Caki2 (cell line): ENCODE measurements at places on chromosomes 13 and 19.

DNA sequence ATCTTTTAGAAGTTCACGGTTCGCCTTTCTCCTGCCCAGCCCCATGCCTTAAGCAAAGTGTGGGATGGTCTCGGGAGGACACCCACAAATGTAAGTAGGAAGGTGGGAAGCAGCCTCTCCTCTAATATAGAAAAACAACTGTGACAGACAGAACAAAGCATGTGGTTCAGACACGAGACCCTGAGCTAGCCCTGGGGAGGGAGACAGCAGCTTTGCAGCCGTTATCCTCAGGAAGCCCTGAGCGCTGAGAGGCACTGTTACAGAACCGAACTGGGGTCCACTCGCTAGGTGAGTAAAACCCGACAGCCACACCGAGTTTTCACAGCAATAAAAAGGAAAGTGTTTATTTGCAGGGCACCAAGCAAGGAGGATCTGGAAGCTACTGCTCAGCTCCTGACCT lies 210.6 kb downstream of the UQCRFS1 start:
- no peak for DNase-seq

GRCh38 chr19:1811942-1812425 lies at the start of gene ATP8B3:
ATP8B3 (minus strand) TSS chr19:1812276; CDS start chr19:1811736, 540 bp downstream.
- peak; percentile 41 for DNase-seq

GRCh38 chr13:40064154-40065097 lies 409.0 kb downstream of the COG6 start:
- peak; percentile 32 for DNase-seq

GRCh38 chr13:45120967-45121831 lies 889 bp downstream of the GTF2F2 start:
- peak; percentile 21 for DNase-seq

DNA sequence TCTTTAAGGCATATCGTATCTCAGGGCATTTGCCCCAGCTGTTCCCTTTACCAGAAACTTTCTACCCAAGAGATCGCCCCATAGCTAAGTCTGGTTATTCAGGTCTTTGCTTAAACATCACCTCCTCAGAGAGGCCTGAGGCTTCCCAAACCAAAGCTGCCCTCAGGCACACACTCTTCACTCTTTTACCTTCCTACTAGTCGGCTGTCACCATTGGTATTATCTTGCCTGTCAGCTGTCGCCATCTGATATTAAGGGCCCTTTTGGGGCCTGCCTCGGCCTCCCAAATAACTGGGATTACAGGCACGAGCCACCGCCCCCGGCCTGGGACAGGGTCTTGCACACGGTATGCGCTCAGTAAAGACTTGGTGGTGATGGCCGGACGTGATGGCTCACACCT lies 1.0 kb downstream of the GADD45GIP1 start:
- no peak for DNase-seq

DNA sequence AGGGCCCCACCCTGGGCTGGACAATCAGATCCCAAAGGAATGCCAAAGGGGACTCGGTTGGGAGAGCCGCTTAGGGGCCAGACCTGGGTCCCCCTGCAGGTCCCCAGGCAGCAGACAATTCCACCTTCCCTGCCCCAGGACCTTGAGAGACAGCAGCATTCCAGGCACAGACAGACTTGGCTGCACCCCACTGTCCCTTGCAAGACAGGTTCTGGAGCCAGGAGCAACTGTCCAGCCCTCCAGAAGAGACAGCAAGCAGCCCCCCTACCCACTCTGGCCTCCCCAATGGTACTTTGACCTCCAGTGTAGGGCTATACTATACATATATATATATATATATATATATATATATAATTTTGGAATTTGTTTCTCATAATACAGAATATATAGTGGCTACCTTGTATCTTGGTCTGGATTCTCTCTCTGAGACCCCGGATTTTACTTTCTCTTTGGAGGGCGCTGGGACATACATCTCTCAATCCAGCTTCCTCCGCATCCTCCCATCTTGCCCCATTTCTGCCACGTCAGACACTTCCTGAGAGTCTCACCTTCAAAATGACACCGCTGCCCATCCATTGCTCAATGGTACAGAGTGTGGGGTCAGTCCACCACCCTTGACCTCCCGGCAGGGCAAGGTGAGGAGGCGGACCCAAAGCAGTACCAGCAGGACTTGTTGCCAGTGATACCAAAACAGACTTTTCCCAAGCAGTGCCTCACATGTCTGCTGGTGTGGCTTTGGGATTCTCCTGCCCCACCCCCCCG lies 12.7 kb downstream of the SMIM24 start:
- DNase-seq, result no peak

DNA sequence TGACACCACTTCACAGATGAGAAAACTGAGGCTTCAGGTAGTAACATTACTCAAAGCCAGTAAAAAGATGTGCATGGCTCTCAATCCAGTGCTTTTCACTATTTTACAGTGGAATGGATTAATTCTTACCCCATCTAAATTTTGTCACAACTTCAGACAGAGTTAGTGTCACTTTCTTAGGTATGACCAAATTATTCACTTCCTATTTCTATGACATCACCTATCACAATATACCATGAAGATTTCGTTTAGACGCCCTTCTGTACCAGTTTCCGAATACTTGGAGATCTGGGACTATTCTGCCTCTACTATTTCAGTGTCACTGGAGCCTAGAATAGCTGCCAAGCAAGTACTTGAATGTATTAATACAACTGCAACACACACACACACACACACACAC lies 437.5 kb downstream of the KLF12 start:
- no peak for DNase-seq

DNA sequence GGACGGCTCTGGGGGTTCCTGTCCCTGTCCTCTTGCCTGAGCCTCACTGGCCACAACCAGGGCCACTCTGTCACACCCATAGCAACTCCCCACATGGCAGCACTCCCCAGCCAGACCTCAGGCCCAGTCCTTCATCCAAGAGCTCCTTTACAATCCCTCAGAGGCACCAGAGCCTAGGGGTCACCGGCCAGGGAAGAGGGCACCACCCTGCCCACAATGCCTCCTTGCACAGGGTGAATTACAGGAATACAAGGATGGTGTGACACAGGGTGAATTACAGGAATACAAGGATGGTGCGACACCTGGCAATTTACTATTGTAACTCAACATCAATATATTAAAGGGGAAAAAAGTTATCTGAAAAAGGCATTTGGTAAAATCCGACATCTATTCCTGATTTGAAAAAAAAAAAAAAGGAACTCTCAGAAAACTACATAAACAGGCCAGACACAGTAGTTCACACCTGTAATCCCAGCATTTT lies 16.5 kb downstream of the MIER2 start:
- no peak for DNase-seq

DNA sequence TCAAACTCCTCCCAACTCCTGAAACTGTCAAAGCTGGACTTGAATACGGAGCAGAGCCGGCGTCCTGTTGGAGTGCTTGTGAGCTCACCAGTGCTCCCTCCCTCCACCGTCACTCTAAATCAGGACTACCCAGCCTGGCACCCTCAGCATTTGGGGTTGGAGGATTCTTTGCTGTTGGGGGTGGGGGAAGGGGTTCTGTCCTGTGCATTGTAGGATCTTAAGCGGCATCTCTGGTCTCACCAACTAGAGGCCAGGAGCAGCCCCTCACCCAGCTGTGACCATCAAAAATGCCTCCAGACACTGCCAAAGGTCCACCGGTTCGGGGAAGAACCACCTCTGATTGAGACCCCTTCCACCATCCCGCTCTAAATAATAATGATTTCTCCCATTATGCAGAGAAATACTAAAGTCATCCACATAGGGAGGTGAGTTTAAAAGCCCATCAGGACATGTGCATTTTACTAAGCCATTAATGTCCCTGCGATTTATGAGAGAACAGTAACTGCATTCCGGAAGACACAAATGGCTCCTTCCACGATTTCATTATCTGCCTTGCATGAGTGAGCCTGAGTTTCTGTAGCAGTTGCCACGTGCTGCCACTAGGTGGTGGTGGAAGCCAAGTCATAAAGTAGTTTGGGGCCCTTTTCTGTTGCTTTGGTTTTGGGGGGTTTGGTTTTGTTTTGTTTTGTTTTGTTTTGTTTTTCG lies 16.1 kb upstream of the USP29 start:
- DNase-seq, result peak; percentile 33

DNA sequence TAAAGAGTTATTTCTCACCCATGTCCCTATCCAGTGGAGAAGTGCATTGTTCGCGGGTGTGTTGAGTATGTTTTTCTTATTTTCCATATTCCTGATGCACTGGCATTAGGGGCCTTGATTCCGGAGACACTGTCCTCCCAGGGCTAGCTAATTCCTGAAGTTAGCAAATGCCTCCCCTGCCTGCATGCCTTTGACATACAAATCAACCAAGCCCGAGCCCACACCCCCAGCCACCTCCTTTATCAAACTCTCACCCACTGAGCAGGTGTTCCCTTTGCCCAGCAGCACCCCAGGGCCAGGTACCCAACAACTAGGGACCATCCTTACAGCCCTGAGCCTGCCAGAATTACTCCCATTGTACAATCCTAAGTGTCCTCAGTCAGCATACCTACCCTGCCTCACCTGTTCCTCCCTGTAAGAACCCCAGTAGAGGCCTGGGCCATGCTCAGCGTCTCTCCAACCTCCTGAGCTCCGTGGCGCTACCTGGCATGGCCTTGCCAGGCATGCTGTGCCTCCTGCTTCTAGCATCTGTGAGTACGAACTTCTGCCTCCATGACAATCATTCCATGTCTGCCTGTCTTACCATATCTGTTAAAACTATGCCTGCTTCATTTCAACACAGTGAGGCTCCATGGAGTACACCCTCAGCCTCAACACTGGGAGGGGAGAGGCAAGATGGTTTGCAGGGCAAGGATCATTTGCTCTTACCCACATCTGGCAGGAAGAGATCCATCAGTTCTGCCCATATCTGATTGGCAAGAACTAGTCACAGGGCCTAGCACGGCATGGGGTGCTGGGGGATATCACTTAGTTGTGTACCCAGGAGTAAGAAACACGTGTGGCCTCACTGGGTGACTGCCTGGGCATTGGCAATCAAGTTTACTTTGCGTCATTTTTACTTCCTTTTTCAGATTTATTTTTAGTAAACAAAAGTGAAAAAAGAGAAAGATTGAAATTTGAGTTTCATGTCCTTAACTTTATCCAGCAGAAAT lies 203.9 kb downstream of the SHISA2 start:
- DNase-seq, result no peak

- DNase-seq, result no peak
These were observed 15.6 kb downstream of the NOTCH3 start for GRCh38 chr19:15185188-15185587.

- no peak for DNase-seq
These were observed 61.1 kb upstream of the HMGB1 start for GRCh38 chr13:30526612-30527495.

GRCh38 chr19:41860419-41861115 lies 512 bp downstream of the RPS19 start:
- no peak for DNase-seq

DNA sequence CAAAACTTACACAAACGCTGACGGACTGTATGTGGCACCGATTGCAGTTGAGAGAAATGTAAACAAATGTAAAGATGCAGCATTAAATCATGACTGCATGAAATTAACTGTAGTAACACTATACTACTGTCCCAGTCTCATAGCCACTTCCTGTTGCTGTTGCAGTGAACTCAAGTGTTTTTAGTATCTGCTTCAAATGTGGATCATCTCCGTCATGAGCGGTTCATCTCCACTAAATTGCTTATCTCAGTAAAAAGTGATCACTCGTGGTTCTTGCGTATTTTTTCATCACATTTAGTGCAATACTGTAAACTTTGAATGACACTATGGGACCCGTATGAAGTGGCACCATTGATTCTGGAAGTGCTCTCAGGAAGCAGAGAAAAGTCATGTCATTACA lies 60.3 kb upstream of the RNF113B start:
- no peak for DNase-seq

DNA sequence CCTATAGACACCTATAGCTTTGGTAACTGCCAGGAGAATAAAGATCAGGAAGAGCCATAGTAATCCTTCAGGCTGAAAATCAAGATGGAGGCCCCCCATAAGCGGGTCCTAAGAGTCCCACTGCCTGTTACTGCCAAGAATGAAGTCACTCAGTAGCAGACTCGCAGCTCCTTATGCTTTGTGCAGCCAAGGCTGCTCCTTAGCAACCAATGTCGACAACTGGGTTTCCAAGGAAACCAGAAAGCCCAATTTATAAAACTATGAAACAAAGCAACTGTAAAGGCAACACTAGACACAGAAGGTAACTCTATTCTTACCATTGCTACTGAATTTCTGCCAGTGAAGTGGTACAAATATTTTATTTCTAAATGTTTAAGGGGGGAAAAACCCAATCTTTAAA lies 56.5 kb downstream of the DCLK1 start:
- no peak for DNase-seq

GRCh38 chr19:33864311-33864850 lies 67.7 kb downstream of the KCTD15 start:
- DNase-seq, result no peak

GRCh38 chr19:13526552-13526951 lies 20.3 kb upstream of the CACNA1A start:
- DNase-seq, result peak; percentile 8

DNA sequence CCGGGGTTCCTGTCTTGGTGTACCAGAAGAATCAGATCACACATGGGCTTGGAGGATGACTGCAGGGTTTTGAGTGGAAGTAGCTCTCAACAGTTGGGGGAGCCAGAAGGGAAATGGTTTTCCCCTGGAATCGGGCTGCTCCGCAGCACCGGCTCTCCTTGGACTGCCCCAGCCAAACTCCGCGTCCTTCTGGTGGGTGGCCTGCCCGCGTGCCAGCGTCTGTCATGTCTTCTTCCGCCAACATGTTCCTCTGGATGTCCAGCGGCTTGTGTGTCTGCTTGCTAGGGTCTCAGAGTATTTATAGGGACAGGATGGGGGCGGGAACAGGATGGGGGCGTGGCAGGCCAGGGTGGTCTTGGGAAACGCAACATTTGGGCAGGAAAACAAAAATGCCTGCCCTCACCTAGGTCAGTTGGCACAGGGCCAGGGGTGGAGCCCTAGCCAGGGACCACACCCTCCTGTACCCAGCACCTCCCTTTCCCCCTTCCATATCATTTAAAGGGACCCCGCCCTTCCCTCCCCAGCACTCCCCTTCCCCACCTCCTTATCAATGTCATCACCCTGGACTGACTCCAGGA lies 1.3 kb upstream of the ZNF30 start:
- no peak for DNase-seq

DNA sequence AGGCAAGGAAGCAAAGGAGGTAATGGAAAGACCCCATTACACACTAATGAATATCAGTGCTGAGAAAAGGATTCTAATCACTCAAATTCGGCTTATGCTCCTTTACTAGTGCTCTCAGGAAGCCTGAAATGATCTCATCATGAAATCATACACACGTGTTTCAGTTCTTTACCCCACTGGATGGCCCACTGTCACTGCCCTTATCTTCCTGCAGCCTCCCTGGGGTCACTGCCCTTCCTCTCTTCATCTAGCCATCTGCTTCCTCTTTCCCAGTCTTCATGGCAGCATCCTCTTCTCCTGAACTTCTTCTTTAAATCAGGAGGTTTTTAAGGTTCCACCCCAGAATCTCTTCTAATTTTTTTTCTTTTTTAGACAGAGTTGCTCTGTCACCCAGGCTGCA lies 27.9 kb upstream of the EEF1AKMT1 start:
- DNase-seq, result no peak

GRCh38 chr13:59111751-59112171 lies 1052.0 kb downstream of the DIAPH3 start:
- DNase-seq, result peak; percentile 55
